ENCODE measurements at places on chromosomes 7 and 10. TPM values are rescaled to one million over a fixed set of nuclear protein-coding genes. Genes with fewer than 3 reads are reported as not detected.

The POLR2J2 gene
- polyA plus RNA-seq, result 1.8 TPM

The TRAPPC14 gene
- polyA plus RNA-seq, result 10.7 TPM

The OR6V1 gene
- not detected for polyA plus RNA-seq

The VSIR gene
- polyA plus RNA-seq, result 15.9 TPM

The SPDYE18 gene
- not detected for polyA plus RNA-seq

The MMD2 gene
- polyA plus RNA-seq, result not detected

The PFKP gene
- polyA plus RNA-seq, result 20.0 TPM

The ACSM6 gene
- polyA plus RNA-seq, result 0.68 TPM

The ATOH7 gene
- 0.30 TPM for polyA plus RNA-seq

Data from stomach (tissue), 19 donors.